ENCODE measurements at places on chromosomes 11 and 22.

DNA sequence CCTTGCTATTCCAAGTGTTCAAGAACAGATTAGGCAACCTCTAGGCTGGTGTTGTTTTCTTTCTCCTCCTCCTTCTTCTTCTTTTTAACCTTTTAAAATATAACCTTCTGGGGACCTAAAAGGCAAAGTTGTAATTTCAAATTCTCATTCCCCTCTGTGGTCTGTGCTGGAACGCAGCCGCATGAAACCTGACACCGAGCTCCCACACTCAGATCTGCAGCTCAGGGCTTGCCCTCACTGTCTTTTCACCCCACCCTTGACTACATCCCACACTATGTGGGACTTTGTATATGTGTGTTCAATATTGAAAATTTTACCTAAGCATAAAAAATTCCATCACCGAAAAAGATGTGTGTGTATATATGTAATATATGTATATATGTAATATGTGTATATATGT is 62.0 kb upstream of the ARHGAP42 start:
- no peak for DNase-seq

DNA sequence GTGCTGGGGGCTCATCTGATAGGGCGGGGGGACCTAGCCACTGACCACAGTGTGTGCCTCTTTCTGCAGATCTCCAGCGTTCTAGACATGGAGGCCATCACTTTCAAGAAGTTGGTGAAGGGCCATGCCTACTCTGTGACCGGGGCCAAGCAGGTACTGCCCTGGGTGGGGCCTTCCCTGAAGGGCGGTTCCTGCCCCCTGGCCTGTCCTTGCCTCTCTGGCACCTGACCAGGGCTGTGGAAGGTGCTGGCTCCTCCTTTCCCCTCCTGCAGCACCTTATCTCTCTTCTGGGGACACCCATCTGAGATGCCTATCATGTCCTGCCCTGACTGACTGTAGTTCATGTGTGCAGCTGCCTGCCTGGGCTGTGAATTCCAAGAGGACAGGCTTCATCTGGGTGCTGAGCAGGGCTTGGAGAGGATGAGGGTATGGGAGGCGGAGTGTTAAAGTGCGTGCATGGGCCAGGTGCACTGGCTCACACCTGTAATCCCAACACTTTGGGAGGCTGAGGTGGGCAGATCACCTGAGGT is 5.5 kb downstream of the CAPN1 start:
- DNase-seq: no peak

- DNase-seq: no peak
Observed at GRCh38 chr11:102436561-102436960, 16.0 kb downstream of the TMEM123 start.

DNA sequence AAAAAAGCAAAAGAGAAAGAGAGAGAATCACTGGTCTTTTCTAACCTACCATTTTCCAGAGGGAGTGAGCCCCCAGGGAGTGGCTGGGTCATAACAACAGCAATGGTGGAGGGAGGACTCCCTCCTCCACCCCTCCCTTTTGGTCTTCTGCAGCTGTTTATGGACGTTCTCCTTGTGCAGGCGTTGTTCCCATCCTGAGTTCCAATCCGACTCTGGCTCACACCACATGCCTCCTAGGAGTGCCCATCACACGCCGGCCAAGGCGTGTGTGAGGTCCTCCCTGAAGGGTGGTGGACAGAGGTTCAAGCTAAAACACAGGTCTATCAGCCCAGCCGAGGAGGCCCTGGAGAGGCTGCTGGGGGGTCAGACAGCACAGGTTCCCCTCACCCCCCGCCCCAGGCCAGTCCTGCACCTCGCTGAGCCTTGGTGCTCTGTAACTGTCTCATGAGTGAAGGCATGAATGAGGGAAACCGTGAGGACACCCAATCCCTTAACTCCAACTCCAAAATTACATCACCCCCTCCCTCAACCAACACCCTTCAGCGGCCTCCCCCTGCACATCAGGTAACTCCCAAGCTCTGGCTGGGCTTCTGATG is 29.4 kb downstream of the IFT27 start:
- no peak for DNase-seq

DNA sequence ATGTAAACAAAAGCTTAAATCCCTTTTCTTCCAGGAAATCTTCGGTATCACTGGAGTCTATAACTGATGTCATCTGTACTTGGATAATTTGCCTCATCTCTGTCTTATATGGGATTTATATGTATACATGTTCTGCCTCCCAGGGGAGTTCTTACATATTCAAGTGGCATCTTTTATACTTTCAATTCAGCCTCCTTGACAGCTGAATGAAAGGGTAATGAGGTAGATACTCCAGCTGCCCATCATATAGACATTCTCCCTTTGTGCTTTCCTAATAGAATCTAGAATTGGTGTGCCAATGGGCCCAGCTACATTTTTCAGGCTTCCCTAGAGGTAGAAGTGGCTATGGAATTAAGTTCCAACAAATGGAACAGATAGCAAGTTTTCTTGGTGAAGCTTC is 223.8 kb downstream of the LRRC4C start:
- DNase-seq: no peak

GRCh38 chr11:126990716-126991480 is 9.7 kb downstream of the KIRREL3 start:
- DNase-seq: peak; percentile 64

GRCh38 chr22:20111045-20111688 is 4.7 kb upstream of the RANBP1 start:
- DNase-seq: no peak

DNA sequence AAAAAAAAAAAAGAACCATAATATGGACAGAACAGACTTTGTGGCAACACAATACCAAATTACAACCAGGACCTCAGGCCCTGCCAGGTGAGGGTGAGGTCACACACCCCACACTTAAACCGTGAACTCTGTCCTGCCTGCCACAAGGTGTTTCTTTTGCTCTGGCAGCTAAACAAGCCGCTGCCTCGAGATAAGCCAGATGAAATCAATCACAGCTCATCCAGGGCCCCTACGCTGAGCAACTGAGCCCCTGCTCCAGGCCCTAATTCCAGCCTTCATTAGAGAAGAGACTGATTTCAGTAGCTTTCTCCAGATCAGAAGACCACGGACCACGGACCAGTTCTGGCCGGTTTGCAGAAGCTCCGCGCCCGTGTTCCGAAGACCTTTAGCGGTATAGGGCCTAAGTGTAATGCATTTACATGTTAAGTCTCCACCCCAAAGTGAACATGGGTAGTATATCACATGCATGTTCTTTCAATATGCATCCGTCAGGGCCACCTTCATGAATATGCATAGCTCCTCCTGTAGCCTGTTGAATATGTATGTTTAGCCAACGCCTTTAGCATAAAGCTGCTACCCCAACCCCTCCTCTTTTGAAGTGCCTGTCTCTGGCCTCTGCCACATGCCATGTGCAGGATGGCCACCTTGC is 14.8 kb upstream of the RAC2 start:
- no peak for DNase-seq

- DNase-seq: no peak
Observed at GRCh38 chr11:69920345-69921127, 101.3 kb upstream of the FGF3 start.

DNA sequence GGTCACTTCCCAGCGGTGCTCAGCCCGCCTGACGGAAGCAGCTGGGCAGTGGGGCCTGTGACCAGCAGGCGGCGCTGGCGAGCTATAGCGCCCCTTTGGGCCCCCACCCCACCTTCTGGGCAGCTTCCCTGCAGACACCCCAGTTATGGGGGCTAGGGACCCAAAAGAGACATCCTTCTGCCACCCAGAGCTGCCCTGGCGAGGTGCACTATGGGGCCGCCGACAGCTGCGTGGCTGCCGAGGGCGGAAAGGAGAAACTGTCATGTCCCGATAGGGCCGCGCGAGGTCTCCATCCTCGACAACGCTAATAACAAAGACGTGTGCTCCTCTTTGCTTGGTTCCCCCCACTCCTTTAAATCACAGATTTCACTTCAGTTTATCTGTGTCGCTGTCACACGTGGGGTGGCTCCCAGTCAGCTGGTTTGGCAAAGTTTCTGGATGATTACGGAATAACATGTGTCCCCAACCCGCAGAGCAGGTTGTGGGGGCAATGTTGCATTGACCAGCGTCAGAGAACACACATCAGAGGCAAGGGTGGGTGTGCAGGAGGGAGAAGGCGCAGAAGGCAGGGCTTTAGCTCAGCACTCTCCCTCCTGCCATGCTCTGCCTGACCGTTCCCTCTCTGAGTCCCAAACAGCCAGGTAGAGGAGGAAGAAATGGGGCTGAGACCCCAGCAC is 673 bp upstream of the MYO7A start:
- no peak for DNase-seq

- DNase-seq: peak; percentile 43
Observed at GRCh38 chr11:33930317-33931021, 38.6 kb upstream of the LMO2 start.

DNA sequence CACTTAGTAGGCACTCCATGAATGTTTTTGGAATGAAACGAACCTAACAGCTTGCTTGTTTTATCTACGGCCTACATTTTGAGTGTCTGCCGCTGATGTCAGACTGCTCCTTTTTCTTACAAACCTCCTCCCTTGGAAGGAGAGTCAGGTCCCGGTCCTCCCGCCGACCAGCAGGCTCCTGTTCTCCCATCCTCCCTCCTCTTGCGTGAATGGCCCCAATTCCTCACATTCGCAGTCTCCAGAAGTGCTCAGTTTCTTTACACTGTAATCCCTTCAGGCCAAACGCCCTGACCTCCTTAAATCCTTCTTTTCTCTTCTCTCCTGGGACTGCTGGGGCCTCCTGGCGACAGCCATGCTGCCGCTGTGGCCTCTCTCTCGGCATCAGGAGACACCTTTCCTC is 82.6 kb upstream of the CSNK2A3 start:
- no peak for DNase-seq

- DNase-seq: no peak
Observed at GRCh38 chr22:37379722-37380121, 47.6 kb downstream of the ELFN2 start.

GRCh38 chr11:126918556-126918955 is 82.0 kb downstream of the KIRREL3 start:
- DNase-seq: no peak

- DNase-seq: no peak
Observed at GRCh38 chr11:129973809-129974208, 28.8 kb downstream of the PRDM10 start.

GRCh38 chr22:39839204-39839603 is 54.4 kb downstream of the ENTHD1 start:
- no peak for DNase-seq

- DNase-seq: no peak
Observed at GRCh38 chr11:73229321-73229895, 11.3 kb downstream of the P2RY2 start.

DNA sequence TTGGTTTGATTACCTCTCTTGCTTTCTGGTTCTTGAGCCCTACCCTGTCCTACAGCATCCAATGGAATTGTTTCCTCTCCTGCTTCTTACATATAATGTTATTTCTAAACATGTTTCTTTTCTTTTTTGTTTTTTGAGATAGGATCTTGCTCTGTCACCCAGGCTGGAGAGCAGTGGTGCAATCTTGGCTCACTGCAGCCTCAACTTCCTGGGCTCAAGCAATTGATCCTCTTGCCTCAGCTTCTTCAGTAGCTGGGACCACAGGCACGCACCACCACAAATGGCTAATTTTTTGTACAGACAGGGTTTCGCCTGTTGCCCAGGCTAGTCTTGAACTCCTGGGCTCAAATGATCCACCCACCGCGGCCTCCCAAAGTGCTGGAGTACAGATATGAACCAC is 105.9 kb downstream of the SGSM3 start:
- no peak for DNase-seq

DNA sequence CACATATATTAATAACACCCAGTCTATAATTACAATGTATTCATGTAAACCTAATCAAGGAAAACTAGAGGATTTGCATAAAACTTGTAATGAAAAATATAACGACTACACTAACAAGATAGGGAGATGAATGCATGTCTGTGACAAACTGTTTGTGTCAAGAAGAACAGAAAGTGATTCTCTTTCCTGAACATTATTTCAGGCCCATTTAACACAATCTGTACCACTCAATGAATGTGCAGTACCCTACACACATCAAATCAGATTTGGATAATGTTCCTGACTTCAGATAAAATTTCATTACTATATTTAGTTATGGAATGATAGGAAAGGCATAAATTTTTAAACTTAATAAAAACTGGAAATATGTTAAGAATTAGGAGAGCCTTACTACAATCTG is 93.1 kb downstream of the CADM1 start:
- DNase-seq: no peak

GRCh38 chr11:121503051-121503450 is 50.3 kb upstream of the SORL1-AS1 start:
- DNase-seq: no peak

- DNase-seq: no peak
Observed at GRCh38 chr11:70594606-70595005, 196.3 kb downstream of the CTTN start.

GRCh38 chr22:45453764-45454163 is 40.3 kb downstream of the RIBC2 start:
- DNase-seq: no peak

DNA sequence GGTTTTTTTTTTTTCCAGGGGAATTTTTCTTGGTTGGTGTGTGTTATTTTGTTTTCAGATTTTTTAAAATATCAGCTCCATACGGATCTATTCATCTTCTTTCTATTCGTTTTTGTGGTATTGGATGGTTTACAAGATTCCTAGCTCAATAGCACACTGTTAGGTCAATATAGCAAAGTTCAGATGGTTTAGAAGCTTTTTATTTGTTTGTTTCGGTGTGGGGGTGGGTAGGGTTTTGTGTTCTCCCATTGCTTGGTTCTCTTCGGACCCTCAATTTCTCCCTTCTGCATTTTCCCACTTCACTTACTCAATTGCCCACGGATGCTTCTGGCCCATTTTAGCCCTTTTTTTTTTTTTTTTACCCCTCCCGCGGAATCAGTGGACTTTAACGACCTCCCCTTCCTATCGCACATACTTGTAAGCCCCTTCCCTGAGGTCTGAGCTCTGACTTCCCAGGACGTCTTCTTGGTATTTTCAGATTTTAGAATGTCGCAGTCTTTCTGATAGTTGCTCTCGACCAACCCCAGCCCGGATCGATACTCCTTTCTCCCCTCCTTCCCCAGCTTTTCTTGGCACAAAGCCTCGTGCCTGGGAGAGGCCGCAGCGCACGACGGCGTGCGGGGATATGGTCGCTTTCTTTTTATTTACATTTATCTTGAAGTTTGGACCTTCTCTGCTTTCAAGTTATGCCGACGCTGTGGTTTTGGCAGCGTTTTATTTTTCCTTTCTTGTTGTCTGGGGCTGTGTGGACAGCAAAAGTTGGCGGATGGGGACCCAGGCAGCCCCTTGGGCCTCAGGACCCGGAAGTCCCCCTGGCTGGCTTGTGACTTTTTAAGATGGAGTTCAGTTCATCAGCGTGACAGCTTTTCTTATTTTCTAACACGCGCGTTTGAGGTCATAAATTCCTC is 4.4 kb upstream of the SPDYC start:
- DNase-seq: no peak
